ENCODE measurements at places on chromosomes 2 and 18.
A peak's percentile ranks its signal among the peaks of the same experiment; 100 is the strongest.

DNA sequence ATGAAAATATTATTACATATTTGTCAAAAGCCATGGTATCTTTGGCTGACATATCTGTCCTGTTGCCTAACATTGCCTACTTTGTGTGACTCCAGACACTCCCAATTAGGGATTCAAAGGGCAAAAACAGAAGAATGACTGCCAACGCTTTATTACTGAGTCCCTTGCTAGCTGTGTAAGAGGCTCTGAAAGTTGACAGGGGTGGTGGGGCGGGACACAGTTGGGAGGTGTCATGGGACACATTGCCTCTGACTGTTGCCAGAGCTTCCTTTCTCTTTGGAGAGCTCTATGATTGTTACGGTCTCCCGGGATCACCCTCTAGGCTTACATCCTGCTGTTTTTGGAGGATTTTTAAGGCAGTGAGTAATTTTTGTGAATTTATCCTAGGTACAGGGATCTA is 249.6 kb upstream of the ACVR2A start:
- no peak for DNase-seq

GRCh38 chr2:85875350-85876050 is 13.3 kb downstream of the ST3GAL5 start:
- no peak for DNase-seq

DNA sequence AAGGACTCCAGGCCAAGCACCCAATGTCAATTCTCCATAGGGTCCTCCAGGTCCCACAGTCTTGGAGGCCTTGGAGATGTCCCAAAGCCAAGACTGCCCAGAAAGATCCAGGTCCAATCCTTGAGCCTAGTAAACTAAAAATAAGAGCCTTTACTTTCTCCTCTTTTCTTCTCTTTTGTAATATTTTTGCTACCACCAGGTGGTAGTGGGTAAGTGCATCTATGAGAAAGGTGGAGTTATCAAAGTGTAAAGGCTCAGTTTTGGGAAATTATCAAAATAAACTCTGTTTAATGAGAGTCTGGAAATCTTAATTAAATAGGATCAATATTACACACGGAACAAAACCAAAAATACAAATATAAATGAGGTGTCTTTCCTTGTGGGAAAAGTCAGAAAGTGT is 276.4 kb downstream of the ALK start:
- DNase-seq: no peak

DNA sequence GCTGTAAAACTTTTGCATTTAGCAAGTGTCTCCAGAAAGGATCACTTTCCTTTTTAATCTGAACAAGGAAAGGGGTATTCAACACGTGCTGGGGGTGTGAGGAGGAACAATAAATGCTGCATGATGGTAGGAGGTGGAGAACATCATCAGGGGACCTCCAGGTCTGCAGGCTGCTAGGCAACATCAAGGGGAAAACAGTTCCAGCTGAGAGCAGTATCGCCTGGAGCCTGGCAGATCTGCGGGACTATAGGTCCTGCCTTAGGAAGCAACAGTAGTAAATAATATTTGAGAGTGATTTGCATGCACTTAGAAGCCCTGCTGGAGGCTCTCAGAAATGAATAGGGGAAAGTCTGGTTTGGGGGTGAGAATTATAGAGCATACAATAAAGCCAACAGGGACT is 175.6 kb downstream of the SUCLG1 start:
- DNase-seq: no peak

GRCh38 chr2:137051778-137052398 is 286.5 kb downstream of the THSD7B start:
- no peak for DNase-seq

- no peak for DNase-seq
Observed at GRCh38 chr2:222208010-222208690, 90.6 kb downstream of the PAX3 start.

GRCh38 chr2:70141212-70141901 is 49.5 kb downstream of the C2orf42 start:
- DNase-seq: peak; percentile 46

- no peak for DNase-seq
Observed at GRCh38 chr2:238404406-238405216, 22.1 kb upstream of the ASB1 start.

DNA sequence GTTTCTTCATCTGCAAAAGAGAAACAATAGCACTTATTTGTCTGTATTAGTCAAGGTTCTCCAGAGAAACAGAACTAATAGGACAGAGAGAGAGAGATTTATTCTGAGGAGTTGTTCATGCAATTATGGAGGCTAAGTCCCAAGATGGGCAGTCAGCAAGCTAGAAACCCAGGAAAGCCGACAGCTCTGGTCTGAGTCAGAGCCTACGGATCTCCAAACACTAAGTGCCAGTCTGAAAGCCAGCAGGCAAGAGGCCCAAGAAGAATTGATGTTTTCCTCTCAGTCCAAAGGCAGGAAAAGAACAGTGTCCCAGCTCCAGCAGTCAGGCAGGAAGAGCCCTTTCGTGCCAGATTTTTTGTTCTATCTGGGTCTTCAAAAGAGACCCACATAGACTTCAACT is 36.5 kb upstream of the SLC66A3 start:
- DNase-seq: no peak

GRCh38 chr2:20982861-20983260 is 61.0 kb downstream of the APOB start:
- no peak for DNase-seq

DNA sequence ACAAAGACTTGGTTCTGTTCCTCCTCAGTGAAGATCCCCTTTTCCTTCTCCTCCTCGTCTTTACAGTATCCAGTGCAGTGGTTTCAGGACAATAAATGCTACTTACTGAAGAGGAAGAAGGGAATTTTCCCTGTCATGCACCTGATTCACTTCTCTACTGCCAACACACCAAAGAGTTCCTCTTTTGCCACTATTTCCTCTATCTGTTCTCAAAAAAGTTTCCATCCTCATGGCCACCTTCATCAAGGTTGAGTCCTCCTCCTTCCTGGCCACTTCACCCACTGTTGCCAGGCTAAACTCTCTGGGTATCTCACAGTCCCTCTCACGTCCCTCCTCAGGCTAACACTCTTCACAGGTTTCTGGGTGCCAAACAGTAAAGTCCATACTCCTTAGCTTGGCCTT is 41.7 kb downstream of the PLEKHM3 start:
- no peak for DNase-seq

GRCh38 chr18:11407940-11408339 is 201.5 kb upstream of the SLC35G4 start:
- DNase-seq: no peak

- peak; percentile 47 for DNase-seq
Observed at GRCh38 chr2:28624793-28625701, 126.6 kb upstream of the PPP1CB start.

DNA sequence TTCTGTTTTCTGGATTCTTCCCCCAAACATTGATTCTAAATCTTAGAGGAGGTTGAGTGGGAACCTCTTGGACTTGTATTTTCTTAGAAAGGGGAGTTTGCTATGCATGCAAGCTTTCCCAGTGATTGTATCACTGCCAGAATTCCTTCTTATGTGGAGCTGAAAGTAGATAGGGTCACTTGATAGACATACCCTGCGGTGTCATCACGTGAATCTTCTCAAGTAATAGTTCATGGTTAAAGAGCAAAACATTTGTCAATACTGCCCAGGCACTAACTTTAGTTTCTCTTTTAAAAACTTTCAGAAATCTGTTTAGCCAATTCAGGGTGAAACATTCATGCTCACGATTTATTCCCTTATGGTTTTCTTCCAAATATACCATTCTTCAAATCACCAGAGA is 6.4 kb downstream of the PMAIP1 start:
- no peak for DNase-seq

Data from activated gamma-delta T cell treated with anti-CD3 and anti-CD28 coated beads, Interleukin-2, amount 50 U/mL, for 16 hours (primary cell).